CD4-positive, alpha-beta T cell treated with Interleukin-4 for 1 hour (primary cell): ENCODE measurements at places on chromosomes 6 and 20.

- DNase-seq = no peak
These were observed 12.4 kb downstream of the WFDC3 start for GRCh38 chr20:45779011-45779915.

DNA sequence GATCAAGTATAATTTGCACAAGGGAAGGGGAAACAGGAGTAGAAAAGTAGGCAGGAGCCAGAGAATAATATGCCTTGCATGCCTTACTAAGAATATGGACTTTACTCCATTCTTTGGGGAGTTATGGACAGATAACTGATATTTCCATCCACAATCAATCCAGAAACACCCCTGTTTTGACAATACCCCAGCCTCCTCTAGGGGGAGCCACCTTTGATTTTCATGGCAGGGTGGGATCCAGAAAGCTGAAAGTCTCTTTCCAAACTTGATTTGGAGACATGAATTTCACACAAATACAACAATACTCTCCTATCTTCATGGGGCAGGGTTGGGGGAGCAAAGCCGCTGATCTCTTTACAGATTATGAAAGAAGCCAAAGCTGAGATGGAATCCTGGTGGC is 404.1 kb downstream of the FOXA2 start:
- DNase-seq = no peak

DNA sequence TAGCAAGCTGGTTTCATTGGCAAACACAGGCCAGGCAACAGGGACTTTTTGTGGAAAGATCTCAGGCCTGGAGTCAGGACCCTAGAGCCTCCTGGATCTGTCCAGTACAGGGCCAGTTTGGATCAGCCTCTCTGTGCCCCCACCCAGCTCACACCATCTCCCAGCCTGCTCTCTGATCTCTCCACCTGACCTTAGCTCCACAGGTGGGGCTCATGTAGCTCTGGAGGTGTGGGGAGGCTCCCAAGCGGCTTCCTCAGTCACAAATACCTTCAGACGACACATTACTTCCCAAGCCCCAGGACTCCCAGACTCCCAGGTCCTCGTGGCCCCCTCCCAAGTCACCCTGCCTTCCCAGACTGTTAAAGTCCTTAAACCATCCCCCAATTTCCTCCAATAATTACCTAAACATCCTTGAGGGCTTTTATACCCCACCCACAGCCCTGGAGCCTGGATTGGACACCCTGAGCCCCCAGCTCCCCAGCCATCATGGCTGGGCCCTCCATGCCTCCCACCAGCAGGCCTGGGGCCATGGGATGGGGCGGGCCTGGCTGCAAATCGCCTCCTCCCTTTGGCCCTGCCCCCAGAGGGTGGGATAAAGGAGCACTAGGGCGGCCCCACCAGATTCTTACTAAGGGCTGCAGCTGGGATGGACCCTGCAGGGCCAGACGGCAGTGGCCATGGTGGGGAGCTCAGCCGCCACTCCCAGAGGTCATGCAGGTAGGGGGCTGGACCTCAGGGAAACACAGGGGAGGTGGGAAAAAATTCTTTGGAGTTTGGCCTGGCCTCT is 15.9 kb upstream of the FANCE start:
- no peak for DNase-seq

DNA sequence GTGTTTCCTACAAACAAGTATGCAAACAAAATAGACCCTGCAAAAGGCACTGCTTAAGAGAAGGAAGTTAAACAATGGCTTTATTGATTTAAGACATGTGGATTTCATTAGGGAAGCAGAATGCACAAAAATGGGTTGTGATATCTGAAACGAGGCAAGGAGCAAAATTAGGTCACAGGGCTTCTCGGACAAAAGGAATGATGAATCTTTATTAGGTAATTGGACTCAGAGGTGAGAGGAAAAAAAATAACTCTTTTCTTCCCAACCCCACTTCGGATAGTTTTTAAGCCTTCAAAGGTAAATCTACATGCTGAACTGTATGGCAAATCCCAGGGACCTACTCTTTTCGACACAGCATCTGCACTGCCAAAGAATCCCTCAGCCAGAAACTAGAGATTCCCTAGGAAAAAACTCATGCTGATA is 183.0 kb upstream of the TAB2 start:
- no peak for DNase-seq

DNA sequence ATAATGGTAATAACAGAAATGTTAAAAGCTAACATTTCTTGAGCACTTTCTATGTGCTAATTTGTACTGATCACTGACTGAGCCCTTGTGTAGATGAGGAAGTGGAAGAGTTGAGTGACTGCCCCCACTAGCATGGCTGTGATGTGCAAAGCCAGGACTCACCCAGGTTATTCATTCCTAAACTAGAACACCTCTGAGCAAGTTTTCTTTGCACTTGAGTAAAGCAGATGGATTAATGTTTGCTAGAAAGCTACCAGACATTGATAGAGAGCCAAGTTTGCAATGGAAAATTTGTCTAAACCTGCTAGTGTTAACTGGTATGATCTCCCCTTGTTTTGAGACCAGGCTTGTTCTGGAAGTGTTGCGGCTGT is 467.4 kb upstream of the PLCB4 start:
- no peak for DNase-seq

GRCh38 chr6:7543789-7544424 is 2.4 kb downstream of the DSP start:
- no peak for DNase-seq

- no peak for DNase-seq
These were observed 434.0 kb downstream of the PREX1 start for GRCh38 chr20:48393737-48394314.
